ENCODE measurements at places on chromosomes 4 and X.

DNA sequence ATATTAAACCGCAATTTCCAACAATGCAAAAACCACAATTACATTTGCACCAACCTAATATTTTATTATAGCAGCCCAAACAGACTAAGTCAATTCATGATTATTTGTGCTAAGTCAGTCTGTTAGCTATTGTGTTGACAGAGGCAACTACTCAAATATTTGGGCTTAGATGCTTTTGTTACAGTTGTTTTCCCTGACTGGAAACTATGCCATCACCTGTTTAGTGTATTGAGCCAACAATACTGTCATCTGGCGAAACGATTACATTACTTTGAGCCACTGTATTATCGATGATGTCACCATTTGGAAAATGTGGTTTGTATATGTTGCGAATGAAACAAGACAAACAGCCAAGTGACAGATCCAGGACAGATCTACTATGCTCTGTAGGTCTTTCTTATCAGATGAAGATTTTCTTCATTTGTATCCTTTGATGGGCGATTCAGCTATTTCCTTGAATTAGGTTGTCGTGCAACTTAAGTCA is 38.7 kb upstream of the INTS6L start:
- no peak for DNase-seq

GRCh38 chrX:41337140-41337539 is 3.2 kb downstream of the DDX3X start:
- DNase-seq, result no peak

GRCh38 chrX:100994352-100995281 is 25.1 kb downstream of the ARL13A start:
- DNase-seq, result no peak

GRCh38 chrX:153610836-153611213 is 11.9 kb upstream of the CCNQ start:
- DNase-seq, result no peak
